Suppressor macrophage (primary cell): ENCODE measurements at places on chromosomes 1 and 21.

- DNase-seq: no peak
Observed at GRCh38 chr21:32807717-32808380, 36.3 kb upstream of the PAXBP1 start.

DNA sequence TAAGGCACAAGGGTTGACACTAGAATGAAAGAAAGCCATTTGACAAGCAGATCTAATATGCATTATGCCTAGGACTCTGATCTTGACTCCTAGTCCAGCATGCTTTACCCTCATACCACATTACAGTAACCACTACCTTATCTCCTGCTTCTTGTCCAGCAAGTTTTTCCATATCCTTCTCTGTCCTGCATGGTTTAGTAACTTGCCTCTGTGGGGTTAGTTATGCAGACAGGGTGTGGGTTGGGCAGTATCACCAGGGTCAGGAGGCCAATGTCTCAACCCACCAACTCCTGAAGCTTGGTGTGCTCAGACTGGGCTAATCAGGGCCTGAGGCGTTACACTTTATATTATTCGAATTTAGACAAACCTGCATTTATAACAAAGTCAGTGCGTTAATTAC is 18.8 kb downstream of the DHDDS start:
- DNase-seq: no peak

GRCh38 chr1:41500378-41500777 is 15.9 kb upstream of the EDN2 start:
- DNase-seq: no peak

DNA sequence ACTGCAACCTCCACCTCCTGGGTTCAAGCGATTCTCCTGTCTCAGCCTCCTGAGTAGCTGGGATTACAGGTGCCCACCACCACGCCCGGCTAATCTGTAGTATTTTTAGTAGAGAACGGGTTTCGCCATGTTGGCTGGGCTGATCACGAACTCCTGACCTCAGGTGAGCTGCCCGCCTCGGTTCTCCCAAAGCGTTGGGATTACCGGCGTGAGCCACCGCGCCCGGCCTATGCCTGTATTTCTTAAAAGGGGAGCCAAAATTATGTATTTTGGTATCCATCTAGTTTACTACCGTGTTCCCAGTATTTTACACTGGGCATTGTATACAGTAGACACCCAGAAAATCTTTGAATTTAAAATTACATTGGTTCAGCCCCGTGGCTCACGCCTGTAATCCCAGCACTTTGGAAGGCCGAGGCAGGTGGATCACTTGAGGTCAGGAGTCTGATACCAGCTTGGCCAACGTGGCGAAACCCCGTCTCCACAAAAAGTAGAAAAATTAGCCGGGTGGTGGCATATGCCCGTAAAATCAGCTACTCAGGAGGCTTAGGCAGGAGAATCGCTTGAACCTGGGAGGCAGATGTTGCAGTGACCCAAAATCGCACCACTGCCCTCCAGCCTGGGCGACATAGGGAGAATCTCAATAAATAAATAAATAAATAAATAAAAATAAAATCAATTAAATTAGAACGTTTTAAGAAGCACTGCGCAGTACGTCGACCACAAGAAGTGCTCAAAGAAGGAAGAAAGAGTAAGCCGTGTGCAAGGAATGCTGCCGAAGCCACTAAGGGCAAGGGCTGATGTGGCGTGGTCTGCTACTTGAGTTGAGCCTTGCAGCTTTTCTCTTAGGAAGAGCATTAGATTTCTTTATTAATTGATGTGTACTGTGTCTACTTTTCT is 1.5 kb upstream of the THRAP3 start:
- DNase-seq: no peak

GRCh38 chr1:115084902-115085511 is 4.3 kb downstream of the TSPAN2 start:
- no peak for DNase-seq
